Stimulated activated CD4-positive, alpha-beta T cell treated with anti-CD3 and anti-CD28 coated beads, Interleukin-12 subunit alpha, Interleukin-12 subunit beta, amount 100 ng/mL, for 4 hours (primary cell): ENCODE measurements at places on chromosomes 5 and 9.
A peak's percentile ranks its signal among the peaks of the same experiment; 100 is the strongest.

DNA sequence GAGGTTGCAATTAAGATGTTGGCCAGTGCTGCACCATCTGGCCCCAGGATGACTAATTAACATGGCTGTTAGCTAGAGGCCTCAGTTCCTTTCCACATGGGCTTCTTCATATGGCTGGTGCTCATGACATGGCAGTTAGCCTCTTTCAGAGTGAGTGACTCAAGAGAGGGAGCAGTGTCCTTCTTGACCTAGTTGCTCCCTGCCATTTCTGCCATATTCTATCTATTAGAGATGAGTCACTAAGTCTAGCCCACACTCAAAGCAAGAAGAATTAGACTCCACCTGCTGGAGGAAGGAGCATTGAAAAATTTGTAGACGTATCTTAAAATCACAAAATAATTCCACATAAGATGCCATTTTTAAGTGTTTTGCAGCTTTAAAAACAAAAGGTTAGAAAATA is 651.2 kb upstream of the CCNG1 start:
- DNase-seq, result no peak

DNA sequence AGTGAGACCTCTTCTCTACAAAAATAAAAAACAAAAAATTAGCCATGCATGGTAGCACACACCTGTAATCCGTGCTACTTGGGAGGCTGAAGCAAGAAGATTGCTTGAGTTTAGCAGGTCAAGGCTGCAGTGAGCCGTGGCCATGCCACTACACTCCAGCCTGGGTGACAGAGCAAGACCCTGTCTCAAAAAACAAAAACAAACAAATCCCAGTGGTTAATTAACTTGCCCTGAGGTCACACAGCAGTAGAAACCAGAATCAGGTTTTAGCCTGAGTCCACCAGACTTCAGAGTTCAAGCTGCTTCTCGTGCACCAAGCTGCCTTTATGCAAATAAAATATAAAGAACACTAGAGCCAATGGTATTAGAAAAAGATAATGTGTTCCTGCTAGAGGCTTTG is 169.7 kb downstream of the GOLPH3 start:
- no peak for DNase-seq

DNA sequence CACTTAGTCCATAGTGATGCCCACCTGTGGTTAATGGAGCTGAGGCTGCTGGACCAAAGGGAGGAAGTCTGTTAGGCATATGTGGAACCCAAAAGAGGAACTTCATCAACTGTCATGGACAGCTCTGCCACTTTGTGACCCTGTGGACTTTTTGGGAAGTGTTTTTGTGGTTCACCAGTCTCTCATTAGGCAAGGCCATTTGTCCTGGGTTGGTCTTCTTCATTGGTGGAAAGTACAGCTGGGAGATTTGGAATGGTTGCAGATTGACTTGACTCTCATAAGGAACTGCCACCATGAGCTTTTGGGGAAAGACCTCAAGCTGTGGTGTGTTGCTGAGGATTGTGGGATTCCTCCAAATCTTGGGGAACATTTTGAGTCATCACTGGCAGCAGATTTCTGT is 31.9 kb upstream of the IL12B start:
- no peak for DNase-seq

DNA sequence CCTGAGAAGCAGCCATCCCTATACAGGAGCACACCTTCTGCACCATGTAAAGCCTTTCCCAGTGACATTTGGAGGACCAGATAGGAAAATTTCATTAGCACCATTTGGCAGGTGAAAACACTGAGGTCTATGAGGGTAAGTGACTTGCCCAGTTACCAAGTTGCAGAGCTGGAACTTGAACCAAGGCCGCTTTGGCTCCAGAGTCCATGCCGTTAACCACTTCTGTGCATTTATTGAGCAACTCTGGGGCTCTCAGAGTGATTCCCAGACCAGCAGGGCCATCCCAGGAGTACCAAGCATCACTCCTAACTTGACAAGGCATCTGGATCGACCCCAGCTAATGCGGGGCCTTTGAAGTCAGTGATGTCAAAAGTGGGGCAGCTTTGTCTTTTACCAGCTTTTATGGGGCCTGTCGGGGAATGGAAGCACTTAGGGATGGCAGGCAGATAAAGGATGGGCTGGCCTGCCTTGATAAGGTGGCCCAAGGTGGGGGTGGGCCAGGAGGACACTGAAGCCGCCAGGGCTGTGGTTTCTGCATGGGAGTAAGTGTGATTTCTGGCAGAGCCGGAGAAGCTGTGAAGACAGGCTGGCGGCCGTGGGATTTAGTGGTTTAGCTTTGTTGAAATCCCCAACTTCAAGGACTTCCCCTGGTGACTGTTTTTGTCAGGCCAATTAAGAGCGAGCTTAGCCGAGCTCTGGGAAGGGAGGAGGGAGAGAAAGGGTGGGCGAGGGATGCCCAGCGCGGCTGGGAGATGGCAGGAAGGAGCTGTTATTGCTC is 127.3 kb downstream of the MACROH2A1 start:
- DNase-seq, result no peak

DNA sequence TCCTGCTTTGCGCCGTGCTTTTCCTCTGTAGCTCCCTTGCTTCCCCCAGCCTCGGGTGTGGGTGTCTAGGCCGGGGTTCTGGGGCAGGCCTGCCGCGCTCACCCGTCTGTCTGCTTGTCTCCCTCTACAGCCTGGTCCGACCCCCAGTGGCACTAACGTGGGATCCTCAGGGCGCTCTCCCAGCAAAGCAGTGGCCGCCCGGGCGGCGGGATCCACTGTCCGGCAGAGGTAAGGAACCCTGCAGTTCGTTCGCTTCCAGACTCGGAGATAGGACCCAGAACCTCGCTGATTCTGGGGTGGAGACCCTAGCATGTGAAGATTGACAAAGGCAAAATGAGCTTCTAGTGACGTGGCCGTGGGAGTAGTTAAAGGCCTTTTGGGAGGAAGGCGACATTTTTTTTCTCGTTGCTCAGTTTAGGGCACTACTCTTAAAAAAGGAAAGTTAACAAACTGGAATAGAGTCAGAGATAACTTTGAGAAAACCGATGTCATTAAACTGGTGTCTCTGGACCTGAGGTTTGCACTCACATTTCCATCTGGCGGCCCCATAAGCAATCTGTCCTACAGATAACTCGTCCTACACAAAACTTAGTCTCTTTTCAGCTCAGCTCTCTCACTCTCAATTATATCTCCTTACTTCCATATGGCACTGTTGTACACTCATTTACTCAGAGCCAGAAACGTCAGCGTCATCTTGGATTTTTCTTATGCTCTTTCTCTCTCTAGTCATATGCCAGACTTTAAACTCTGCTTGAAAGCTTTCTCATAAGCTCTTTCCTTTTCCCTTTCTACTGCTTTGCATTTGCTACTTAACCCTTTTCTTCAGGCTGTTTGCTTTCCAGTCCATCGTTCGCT is 561 bp downstream of the SEC61B start:
- DNase-seq, result no peak

GRCh38 chr5:105812304-105812703 is 1858.4 kb downstream of the EFNA5 start:
- DNase-seq, result no peak

DNA sequence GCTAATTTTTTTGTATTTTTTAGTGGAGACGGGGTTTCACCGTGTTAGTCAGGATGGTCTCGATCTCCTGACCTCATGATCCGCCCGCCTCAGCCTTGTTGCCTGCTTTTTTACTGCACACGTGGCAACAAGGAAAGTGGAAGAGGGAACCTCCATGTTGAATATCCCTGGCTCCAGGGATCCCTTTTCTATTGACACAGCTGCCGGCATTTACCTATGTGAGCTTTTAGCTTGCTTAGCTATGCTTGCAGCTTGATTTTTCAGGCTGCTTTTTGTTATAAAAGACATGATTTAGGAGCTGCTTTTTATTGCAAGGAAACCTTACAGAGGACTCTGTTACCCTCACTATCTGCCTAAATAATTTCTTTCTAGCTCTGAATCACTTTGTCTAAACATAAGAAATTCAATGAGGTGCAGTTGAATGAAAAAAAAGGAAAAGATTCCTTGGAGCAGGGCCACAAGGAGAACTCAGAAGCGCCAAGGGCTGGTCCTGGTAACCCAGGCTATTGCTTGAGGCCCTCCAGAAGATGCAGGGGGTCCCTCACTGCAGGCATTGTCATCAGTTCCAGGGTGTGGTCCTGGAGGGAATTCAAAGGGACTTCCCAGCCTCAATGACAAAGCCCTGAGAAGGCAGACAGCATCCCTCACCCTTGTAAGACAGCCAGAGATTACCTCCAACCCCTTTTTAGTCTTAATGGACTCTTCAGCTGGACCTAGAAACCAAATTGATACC is 89.9 kb downstream of the SYK start:
- no peak for DNase-seq

- DNase-seq, result no peak
Observed at GRCh38 chr9:113803811-113804589, 72.1 kb upstream of the ZNF618 start.

DNA sequence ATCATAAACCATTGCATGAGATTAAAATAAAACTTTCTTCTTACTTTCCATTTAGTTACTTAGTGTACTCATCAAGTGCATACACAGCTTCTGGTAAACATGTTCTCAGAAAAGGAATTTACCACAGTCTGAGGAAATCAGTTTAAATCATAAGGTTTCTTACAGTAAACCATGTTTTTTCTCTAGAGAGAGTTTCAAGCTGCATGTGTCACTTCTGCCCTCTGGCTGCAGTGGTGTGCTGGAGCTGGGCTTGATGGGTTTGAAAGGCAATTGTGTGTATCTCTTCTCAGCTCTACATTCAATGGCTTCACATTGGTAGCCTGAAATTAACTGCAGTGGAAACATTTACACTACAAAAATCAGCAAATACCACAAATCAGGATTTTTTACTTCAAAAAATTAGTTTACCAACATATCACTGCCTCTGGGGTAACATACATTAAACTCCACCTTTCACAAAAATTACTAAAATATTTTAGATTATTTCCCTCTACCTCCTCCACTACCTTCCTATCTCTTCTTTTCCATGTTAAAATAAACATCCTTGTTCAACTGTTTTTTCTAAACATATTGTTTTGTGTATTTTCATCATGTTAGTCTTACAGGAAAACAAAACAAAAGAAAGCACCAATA is 414.3 kb downstream of the ANXA1 start:
- DNase-seq, result no peak

DNA sequence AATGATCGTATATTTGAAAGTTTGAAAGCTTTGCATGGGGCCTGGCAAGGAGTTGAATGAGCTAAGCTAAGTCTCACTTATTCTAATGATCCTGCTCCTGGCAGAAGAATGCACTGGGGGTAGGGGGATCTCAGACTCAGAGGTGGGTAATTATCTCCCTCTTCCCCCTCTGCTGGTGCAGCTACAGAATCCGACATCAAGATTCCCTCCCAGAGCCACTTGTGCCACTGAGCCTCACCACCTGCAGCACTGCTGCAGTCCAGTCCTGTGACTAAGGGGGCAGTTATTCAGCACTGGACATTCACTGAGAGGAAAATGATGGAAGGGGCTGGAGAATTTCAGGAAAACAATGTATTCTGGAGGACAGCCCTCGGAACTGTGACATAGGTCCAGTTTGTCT is 205.8 kb downstream of the DEPDC1B start:
- DNase-seq, result no peak

DNA sequence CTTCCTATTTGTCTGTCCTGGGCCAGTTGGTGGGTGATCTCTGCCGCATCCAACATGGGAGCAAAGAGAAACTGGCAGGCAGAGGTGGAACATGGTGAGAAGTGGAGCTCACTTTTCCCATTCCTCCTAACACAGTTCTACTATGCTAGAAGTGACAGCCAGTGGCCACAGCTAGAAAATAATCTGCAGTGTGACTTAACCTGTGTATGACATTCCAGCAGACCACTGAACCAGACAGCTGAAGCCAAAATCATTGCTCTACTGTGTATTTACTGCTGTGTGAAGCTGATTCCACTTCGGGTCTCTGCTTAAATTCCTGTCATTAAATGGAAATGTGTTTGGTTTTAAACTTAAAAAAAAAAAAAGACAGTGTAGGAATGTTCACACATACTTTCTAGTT is 523.0 kb downstream of the MTRR start:
- no peak for DNase-seq

GRCh38 chr5:167966979-167967378 is 324.5 kb upstream of the WWC1 start:
- no peak for DNase-seq

DNA sequence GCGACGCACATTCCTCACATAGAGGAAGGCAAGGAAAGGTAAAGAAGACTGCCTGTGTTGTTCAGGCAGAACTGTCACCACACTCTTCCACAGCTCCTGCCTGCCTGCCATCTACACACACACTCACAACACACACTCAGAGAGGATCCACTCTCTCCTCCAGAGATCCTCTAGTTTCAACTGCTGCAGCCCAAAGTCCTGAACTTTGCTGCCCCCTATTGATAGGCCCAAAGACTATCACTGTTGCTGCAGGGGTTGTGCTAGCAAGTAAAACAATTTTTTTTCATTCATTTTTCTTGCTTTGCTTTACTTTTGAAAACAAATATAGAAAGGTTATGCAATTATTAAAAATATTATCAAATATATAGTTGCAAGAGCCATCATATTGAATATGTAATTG is 5.9 kb upstream of the CFAP90 start:
- DNase-seq, result no peak

DNA sequence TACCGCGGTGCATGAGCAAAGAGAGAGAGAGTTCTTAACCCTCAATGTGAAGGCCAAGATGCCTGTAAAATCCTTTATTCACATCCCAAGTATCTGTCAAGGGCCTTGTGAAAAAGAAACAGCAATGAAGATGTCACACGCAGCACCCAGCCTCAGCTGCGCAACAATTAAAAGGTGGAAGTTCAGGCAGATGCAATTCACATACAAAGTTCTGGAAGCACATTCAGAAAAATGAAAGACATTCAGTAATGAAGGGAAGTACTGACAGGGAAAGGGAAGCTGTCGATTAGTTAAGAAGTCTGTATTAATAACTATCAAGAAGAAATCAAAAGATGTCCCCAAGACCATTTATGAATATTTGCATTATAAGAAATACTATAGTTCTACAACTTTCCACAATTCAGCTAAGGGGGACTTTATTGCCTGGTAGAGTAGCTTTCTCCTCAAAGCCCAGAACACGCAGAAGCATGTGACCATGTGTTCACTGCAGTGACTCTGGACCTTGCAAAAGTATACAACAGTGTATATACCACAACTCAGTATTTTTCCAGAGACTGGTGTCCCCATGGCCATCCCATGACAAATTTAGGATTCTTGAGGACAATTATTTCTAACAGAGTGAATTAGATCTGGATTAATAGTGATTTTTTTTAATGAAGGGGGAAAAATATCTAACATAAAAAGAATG is 137.5 kb downstream of the CDK5RAP2 start:
- DNase-seq, result no peak

DNA sequence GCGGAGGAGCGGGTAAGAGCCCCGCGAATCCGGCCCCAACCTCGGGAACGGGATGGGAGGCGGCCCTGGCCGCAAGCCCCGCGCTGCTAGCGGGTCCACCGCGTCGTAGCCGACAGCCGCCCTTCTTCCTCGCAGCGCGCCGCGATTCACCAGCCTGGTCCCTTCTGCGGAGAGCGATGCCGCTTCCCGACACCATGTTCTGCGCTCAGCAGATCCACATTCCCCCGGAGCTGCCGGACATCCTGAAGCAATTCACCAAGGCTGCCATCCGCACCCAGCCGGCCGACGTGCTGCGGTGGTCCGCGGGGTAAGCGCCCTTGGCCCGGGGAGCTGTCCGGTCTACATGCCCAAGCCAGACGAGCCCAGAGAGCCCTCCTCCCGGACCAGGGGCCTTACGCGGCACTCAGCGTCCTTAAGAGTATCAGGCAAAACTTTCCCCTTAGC is 335 bp downstream of the ROPN1L start:
- peak; percentile 17 for DNase-seq

GRCh38 chr9:2181792-2182191 is 166.6 kb downstream of the SMARCA2 start:
- DNase-seq, result peak; percentile 19

- no peak for DNase-seq
Observed at GRCh38 chr5:26579712-26580111, 458.7 kb downstream of the CDH9 start.

GRCh38 chr5:97165726-97166125 is 17.3 kb downstream of the RIOK2 start:
- no peak for DNase-seq
